Heart right ventricle (tissue), 16 donors: ENCODE measurements at places on chromosomes 12 and 14. TPM values are rescaled to one million over a fixed set of nuclear protein-coding genes. Genes with fewer than 3 reads are reported as not detected.
A peak's percentile ranks its signal among the peaks of the same experiment; 100 is the strongest.

Gene CCDC88C
- 3.8 TPM for total RNA-seq

Gene CFAP251
- 1.7 TPM for total RNA-seq

Gene MMP19
- total RNA-seq, result 0.92 TPM

Gene ADAM20
- 0.41 TPM for total RNA-seq

Gene SLC8A3
- 0.20 TPM for total RNA-seq

Gene RHOJ
- total RNA-seq, result 7.5 TPM

Gene OLR1
- total RNA-seq, result 0.70 TPM

Gene GARIN6
- total RNA-seq, result not detected

Gene SLC8B1
- 8.3 TPM for total RNA-seq

Gene STON2
- 6.0 TPM for total RNA-seq

- H3K27me3 ChIP-seq, result no peaks in the 10 kb centered on the region
- H3K4me1 ChIP-seq, result no peaks in the 10 kb centered on the region
- no peak overlapping the region for H3K4me3 ChIP-seq
- DNase-seq, result no peak
- H3K36me3 ChIP-seq, result no peaks in the 10 kb centered on the region
- H3K27ac ChIP-seq, result no peak overlapping the region
These were observed 286.4 kb downstream of the NELL2 start for GRCh38 chr12:44589697-44590096.

- no peaks in the 10 kb centered on the region for H3K4me1 ChIP-seq
- H3K27me3 ChIP-seq, result no peaks in the 10 kb centered on the region
- DNase-seq, result no peak
- no peak overlapping the region for H3K27ac ChIP-seq
- H3K36me3 ChIP-seq, result no peaks in the 10 kb centered on the region
- no peak overlapping the region for H3K4me3 ChIP-seq
These were observed 240.4 kb upstream of the MGAT4C start for GRCh38 chr12:86496595-86496994.

GRCh38 chr14:102029956-102030355 is 56.9 kb downstream of the HSP90AA1 start:
- H3K36me3 ChIP-seq, result peaks cover 100% of the 10 kb centered on the region
- H3K4me1 ChIP-seq, result no peaks in the 10 kb centered on the region
- H3K4me3 ChIP-seq, result no peak overlapping the region
- no peaks in the 10 kb centered on the region for H3K27me3 ChIP-seq
- no peak overlapping the region for H3K27ac ChIP-seq

- no peaks in the 10 kb centered on the region for H3K4me1 ChIP-seq
- H3K4me3 ChIP-seq, result no peak overlapping the region
- H3K27me3 ChIP-seq, result no peaks in the 10 kb centered on the region
These were observed 340.1 kb downstream of the GLT1D1 start for GRCh38 chr12:129193263-129193871.

- H3K27ac ChIP-seq, result peak overlapping the region; percentile 38
- H3K27me3 ChIP-seq, result no peaks in the 10 kb centered on the region
- H3K4me1 ChIP-seq, result peaks cover 7% of the 10 kb centered on the region
- H3K36me3 ChIP-seq, result no peaks in the 10 kb centered on the region
- peak; percentile 27 for DNase-seq
These were observed 8.7 kb upstream of the JDP2 start for GRCh38 chr14:75418850-75419768.

- H3K4me3 ChIP-seq, result no peak overlapping the region
- DNase-seq, result no peak
- H3K27me3 ChIP-seq, result no peaks in the 10 kb centered on the region
- no peak overlapping the region for H3K27ac ChIP-seq
- H3K4me1 ChIP-seq, result no peaks in the 10 kb centered on the region
These were observed 646.2 kb upstream of the FOXG1 start for GRCh38 chr14:28120391-28120790.

- H3K4me1 ChIP-seq, result no peaks in the 10 kb centered on the region
- no peak for DNase-seq
- no peaks in the 10 kb centered on the region for H3K36me3 ChIP-seq
- no peak overlapping the region for H3K4me3 ChIP-seq
- H3K27me3 ChIP-seq, result no peaks in the 10 kb centered on the region
These were observed 322.3 kb downstream of the RMST start for GRCh38 chr12:97784904-97785303.

DNA sequence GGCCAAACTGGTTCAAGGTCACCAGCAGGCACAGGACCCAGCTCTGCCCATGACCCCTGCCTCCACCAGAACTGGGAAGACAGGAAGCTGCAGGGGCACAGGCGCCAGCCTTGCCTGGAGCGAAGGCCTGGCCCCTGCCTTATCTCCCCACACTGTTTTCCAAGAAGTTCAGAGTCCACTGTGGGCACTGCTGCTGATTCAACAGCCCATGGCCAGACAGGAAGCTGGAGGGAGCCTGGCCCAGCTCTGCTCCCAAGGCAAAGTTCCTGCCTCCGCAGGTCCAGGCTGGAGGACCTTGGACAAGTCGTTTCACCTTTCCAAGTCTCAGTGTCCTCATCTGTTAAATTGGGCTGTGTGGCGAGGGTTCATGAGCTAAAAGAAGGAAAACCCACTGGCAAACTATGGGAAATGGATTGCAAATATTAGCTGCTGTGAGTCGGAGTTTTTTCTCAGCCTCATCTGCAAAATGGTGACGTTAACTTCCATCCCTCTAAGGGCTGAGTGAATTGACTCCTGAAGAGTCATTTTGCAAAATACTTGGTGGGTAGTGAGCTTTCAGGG is 1.2 kb downstream of the PHETA1 start:
- peaks cover 55% of the 10 kb centered on the region for H3K4me1 ChIP-seq
- peak; percentile 17 for DNase-seq
- H3K27ac ChIP-seq, result peak overlapping the region; percentile 83
- H3K4me3 ChIP-seq, result peak overlapping the region; percentile 82
- peaks cover 35% of the 10 kb centered on the region for H3K36me3 ChIP-seq
- H3K27me3 ChIP-seq, result no peaks in the 10 kb centered on the region

GRCh38 chr12:131795064-131795463 is 33.1 kb upstream of the MMP17 start:
- DNase-seq, result no peak
- no peaks in the 10 kb centered on the region for H3K27me3 ChIP-seq
- no peak overlapping the region for H3K4me3 ChIP-seq
- H3K36me3 ChIP-seq, result peaks cover 47% of the 10 kb centered on the region

GRCh38 chr12:50524621-50525020 is 19.8 kb downstream of the DIP2B start:
- peaks cover 19% of the 10 kb centered on the region for H3K4me1 ChIP-seq
- no peak overlapping the region for H3K4me3 ChIP-seq
- no peaks in the 10 kb centered on the region for H3K36me3 ChIP-seq
- H3K27me3 ChIP-seq, result no peaks in the 10 kb centered on the region
- no peak overlapping the region for H3K27ac ChIP-seq

DNA sequence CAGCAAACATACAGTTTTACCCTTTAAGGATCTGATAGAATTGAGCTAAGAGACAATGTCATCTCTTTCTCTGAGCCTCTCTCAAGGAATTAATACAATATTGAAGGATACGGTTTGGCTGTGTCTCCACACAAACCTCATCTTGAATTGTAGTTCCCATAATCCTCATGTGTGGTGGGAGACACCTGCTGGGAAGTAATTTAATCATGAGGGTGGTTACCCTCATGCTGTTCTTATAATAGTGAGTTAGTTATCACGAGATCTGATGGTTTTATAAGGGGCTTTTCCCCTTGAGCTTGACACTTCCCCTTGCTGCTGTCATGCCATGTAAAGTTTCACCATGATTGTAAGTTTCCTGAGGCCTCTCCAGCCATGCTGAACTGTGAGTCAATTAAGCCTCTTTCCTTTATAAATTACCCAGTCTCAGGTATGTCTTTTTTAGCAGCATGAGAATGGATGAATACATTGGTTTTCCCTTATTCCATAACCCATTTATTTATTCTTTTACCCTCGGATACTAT is 47.6 kb downstream of the TMEM30B start:
- no peaks in the 10 kb centered on the region for H3K36me3 ChIP-seq
- no peak overlapping the region for H3K4me3 ChIP-seq
- H3K27me3 ChIP-seq, result peaks cover 27% of the 10 kb centered on the region
- no peaks in the 10 kb centered on the region for H3K4me1 ChIP-seq
- no peak overlapping the region for H3K27ac ChIP-seq
- no peak for DNase-seq

GRCh38 chr12:9810671-9811070 is 16.6 kb upstream of the KLRF1 start:
- H3K27ac ChIP-seq, result no peak overlapping the region
- no peaks in the 10 kb centered on the region for H3K4me1 ChIP-seq
- no peak for DNase-seq

- peaks cover 21% of the 10 kb centered on the region for H3K4me1 ChIP-seq
- DNase-seq, result no peak
- no peaks in the 10 kb centered on the region for H3K36me3 ChIP-seq
- H3K27ac ChIP-seq, result no peak overlapping the region
- H3K27me3 ChIP-seq, result no peaks in the 10 kb centered on the region
These were observed 31.6 kb upstream of the SGPP1 start for GRCh38 chr14:63759456-63759855.

GRCh38 chr12:43832463-43833168 is 3.3 kb upstream of the TMEM117 start:
- peaks cover 12% of the 10 kb centered on the region for H3K4me1 ChIP-seq
- no peak for DNase-seq
- H3K27me3 ChIP-seq, result no peaks in the 10 kb centered on the region
- no peaks in the 10 kb centered on the region for H3K36me3 ChIP-seq

GRCh38 chr12:48640428-48640827 is 41.6 kb downstream of the KANSL2 start:
- no peak for DNase-seq
- H3K27ac ChIP-seq, result no peak overlapping the region
- no peaks in the 10 kb centered on the region for H3K27me3 ChIP-seq

- no peaks in the 10 kb centered on the region for H3K27me3 ChIP-seq
- H3K4me3 ChIP-seq, result no peak overlapping the region
- DNase-seq, result no peak
- H3K36me3 ChIP-seq, result no peaks in the 10 kb centered on the region
These were observed 130.3 kb upstream of the NUDT4 start for GRCh38 chr12:93247313-93247991.

GRCh38 chr14:20441461-20441860 is 5.5 kb upstream of the KLHL33 start:
- H3K4me3 ChIP-seq, result no peak overlapping the region
- H3K36me3 ChIP-seq, result peaks cover 20% of the 10 kb centered on the region
- H3K4me1 ChIP-seq, result no peaks in the 10 kb centered on the region
- DNase-seq, result no peak
- no peak overlapping the region for H3K27ac ChIP-seq
- H3K27me3 ChIP-seq, result no peaks in the 10 kb centered on the region

DNA sequence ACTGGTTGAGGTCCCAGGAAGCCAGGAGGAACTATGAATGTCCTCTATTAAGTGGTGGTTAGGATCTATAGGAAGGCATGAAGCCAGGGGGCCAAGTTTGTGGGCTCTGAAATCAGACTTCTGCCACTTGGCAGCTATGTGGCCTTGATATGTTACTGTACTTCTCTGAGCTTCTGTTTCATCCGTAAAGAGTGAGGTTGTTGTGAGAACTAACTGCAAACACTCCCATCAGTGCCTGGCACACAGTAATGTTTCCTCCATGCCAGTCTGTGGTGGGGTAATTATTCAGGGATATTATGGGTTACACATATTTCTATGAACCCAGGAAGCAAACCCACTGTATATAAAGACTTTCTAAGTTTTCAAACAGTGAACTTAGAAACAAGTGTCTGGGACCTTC is 57.4 kb downstream of the PLXNC1 start:
- H3K4me3 ChIP-seq, result no peak overlapping the region
- no peak overlapping the region for H3K27ac ChIP-seq
- no peak for DNase-seq
- H3K4me1 ChIP-seq, result peaks cover 12% of the 10 kb centered on the region
- H3K27me3 ChIP-seq, result no peaks in the 10 kb centered on the region

- H3K4me1 ChIP-seq, result no peaks in the 10 kb centered on the region
- no peak overlapping the region for H3K4me3 ChIP-seq
- no peaks in the 10 kb centered on the region for H3K27me3 ChIP-seq
- no peak overlapping the region for H3K27ac ChIP-seq
These were observed 91.5 kb upstream of the VASH1 start for GRCh38 chr14:76669770-76670169.

GRCh38 chr14:30345511-30345910 is 213.4 kb upstream of the G2E3 start:
- H3K27me3 ChIP-seq, result no peaks in the 10 kb centered on the region
- no peak for DNase-seq
- H3K27ac ChIP-seq, result no peak overlapping the region
- no peaks in the 10 kb centered on the region for H3K36me3 ChIP-seq
- no peak overlapping the region for H3K4me3 ChIP-seq
- no peaks in the 10 kb centered on the region for H3K4me1 ChIP-seq

DNA sequence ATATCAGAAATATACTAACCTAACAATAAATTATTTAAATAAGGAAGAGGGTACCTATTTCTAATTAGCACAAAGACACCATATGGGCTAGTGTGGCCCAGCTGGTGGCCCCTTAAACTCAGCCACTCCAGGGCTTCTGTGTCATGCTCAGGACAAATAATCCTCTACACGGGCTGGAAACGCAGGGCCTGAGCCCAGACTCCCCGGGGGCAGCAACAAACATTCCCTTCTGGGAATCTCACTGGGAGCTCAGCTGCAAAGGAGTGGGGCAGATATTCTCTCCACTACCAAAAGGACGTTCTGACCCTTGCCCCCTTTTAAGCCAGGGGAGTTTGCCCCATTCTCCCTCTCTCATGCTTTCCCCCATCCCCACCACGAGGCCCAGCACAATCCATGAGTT is 43.7 kb upstream of the ELK3 start:
- no peak for DNase-seq
- no peaks in the 10 kb centered on the region for H3K27me3 ChIP-seq
- H3K36me3 ChIP-seq, result no peaks in the 10 kb centered on the region
- no peak overlapping the region for H3K27ac ChIP-seq
